Heart right ventricle (tissue), 16 donors: ENCODE measurements at places on chromosomes 4 and X. TPM values are rescaled to one million over a fixed set of nuclear protein-coding genes. Genes with fewer than 3 reads are reported as not detected.

- no peak for DNase-seq
Measured at GRCh38 chrX:9582956-9583355, 118.1 kb downstream of the TBL1X start.

VCX3B gene
- 0.10 TPM for polyA plus RNA-seq

DNA sequence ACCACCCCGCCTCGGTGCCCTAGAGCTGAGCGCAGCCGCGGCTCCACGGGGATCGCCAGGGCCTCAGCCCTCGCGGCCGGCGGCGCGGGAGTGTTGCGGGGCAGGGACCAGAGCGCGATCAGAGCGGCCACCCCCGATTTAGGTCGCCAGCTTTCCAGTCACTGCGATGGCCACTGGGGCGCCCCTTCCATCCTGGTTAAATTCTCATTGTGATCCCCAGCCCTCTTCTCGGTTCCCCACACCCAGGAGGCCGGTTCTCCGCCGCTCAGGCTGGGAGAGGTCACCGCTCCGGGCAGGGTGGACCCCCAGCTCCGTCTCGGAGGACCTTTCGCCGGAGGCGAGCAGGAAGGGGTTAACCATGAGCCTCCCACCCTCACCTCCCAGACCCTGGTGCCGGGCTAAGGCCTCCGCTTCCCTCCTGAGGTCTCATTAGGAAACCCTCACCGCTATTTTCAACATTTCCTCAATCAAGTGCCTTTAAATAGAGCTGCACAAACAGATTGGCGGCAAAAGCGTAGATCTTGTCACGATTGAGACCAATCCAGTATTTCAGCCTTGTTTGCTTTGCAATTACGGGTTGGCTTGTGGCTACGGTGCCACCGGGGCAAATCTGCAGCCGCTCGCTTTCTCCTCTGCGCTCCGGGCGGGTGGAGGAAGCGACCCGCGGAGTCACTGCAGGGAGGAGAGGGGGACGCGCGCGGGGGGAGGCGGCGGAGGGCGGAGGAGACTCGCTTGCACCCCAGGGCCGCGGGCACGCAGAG, 8.3 kb upstream of the HAND2 start:
- DNase-seq = peak; percentile 74

GRCh38 chrX:110287605-110288004, 30.3 kb downstream of the AMMECR1 start:
- DNase-seq = no peak

DNA sequence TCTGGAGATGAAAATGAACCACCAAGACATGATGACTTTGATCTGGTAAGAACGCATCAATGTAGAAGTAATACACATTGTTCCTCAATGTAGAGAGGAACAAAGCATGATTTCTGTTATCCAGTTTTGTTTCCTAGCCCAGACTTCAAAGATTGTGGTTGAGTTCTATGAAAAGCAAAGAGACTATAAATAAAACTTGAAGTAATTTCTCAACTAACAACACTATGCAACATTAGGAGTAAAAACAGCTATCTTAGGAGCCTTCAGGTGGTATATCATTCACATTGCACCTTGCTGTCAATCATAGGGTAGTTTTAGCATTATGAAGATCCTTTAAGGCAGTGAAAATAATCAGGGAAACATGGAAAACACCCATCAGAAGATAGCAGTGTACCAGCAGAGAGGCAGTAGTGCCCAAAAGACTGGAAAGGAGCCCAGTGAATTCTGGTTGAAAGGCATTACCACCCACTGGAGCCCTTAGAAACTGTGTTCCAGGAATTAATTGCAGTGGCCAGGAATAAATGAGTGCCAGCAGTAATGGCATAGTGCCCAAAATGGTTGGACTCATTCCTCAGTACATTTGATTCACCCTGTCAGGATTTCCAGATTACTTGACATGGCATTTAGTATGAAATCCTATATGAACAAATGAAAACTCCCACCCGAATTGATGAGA, 300.7 kb upstream of the CXXC4 start:
- DNase-seq = peak; percentile 42

GRCh38 chrX:40644821-40645358, 2.5 kb downstream of the CXorf38 start:
- peak; percentile 67 for DNase-seq

DNA sequence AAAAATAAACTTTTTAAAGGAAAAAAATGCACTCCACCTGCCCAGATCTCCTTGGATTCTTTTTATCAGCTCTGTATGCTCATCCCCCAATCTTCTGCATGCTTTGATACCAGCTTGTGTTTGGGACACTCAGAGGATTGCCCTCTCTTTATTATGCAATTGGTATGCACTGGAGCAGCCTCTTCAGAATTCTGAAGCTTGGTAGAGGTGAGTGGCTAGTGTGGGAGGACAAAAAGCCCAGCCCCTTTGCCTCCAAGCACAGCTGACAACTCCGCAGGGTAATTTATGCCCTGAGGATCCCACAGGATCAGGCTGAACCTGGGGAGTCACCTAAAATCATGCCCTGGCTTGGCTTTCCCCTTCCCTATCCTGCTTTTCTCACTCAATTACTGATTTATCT, 16.7 kb downstream of the IL21 start:
- DNase-seq = no peak

GRCh38 chr4:169239221-169239905, 31.4 kb downstream of the SH3RF1 start:
- no peak for DNase-seq

GPAT3 gene
- 22.2 TPM for polyA plus RNA-seq

COX7B2 gene
- polyA plus RNA-seq = not detected

CCDC110 gene
- polyA plus RNA-seq = 0.29 TPM

- no peak for DNase-seq
Measured at GRCh38 chr4:112942077-112942476, 107.4 kb upstream of the ANK2 start.

DNA sequence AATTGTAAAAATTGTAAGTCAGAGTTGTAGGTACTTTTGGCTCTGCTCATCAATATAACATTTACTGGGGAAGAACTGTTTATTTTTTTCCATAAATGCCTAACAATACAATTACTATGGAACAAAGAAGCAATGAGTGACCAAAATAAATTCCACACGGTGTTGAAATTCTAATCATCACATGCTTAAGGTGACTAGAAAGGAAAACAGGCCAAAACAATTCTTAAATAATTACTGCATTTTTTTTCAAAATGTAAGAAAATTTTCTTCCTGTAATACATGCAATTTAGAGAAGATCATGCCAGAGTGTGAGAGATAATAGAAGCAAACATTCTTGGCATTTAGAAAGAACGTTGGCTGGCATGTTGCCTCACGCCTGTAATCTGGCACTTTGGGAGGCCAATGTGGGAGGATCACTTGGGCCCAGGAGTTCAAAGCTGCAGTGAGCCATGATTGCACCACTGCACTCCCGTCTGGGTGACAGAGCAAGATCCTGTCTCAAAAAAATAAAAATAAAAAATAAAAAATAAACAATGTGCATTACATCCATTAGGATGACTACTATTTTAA, 22.5 kb downstream of the C4orf46 start:
- no peak for DNase-seq

HSD17B13 gene
- polyA plus RNA-seq = 0.44 TPM

DNA sequence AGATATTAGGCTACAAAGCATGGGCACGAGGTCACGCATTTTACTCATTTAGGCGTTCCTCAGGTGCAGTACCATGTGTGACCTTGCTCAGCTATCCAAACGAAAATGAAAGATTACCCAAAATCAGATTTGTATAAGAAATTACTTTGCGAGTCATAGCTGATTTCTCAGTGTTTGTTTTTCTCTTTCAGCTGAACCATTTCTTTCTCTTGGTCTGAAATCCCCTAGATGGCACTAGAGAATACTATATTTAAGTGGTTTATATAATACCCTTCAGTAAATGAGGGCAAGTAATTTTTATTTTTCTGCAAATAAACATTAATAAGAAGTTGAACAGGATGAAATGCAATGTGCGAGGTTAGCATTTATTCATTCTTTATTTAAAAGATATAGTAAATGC, 496.6 kb downstream of the STIM2 start:
- DNase-seq = no peak

ZCCHC4 gene
- polyA plus RNA-seq = 3.8 TPM

SCML2 gene
- polyA plus RNA-seq = 1.6 TPM

- DNase-seq = no peak
Measured at GRCh38 chrX:25207803-25208475, 192.2 kb upstream of the ARX start.

- DNase-seq = no peak
Measured at GRCh38 chr4:173332021-173332487, 2.1 kb downstream of the HMGB2 start.

NSDHL gene
- 8.6 TPM for polyA plus RNA-seq

- DNase-seq = no peak
Measured at GRCh38 chrX:11480626-11481025, 185.1 kb downstream of the ARHGAP6 start.

DNA sequence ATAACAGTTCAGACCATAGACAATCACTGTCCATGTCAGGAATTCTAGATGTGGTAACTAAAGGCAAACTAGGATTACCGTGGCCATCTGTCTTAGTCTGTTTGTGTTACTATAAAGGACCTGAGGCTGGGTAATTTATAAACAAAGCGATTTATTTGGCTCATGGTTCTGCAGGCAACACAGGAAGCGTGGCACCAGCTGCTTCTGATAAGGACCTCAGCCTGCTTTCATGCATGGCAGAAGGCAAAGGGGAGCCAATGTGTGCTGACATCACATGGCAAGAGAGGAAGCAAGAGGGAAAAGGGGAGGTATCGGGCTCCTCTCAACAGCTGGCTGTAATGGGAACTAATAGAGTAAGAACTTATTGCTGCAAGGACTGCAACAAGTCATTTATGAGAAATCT, 376.7 kb downstream of the GPM6A start:
- DNase-seq = no peak

DNA sequence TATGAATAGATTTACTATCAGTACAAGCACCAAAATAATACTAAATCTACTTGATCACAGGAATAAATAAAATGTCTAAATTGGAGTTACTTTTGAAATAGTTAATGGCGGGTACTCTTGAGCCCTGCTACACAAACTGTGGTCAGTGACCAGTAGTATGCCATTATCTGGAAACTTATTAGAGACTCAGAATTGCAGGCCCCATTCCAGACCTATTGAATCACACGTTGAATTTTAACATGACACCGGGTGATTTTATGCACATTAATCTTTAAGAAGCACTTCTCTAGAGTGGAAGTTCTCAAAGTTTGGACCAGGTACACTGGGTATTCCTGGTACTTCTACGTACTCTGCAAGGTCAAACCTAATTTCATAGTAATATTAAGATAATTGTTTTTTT, 660.0 kb upstream of the POU3F4 start:
- DNase-seq = no peak

ZNF157 gene
- 0.15 TPM for polyA plus RNA-seq

- no peak for DNase-seq
Measured at GRCh38 chr4:22410645-22411247, 105.1 kb downstream of the ADGRA3 start.

DNA sequence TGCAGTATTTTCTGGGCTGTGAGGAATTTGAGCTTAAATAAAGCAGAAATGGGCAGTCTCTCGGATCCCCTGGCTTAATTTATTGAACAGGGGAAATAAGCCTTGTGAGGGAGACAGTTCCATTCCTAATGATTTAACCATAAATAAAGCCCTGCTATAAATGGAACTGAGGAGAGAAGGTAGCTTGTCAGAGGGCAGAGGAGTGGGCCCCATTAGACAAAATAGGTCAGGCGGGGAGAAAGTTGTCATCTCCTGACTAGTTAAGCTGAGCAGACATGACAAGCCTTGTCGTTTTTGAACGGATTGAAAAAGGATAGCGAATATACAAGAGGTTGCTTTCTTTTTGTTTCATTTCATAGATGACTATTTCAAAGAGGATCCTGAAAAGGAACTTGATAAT, 39.3 kb downstream of the SMPX start:
- no peak for DNase-seq

DNA sequence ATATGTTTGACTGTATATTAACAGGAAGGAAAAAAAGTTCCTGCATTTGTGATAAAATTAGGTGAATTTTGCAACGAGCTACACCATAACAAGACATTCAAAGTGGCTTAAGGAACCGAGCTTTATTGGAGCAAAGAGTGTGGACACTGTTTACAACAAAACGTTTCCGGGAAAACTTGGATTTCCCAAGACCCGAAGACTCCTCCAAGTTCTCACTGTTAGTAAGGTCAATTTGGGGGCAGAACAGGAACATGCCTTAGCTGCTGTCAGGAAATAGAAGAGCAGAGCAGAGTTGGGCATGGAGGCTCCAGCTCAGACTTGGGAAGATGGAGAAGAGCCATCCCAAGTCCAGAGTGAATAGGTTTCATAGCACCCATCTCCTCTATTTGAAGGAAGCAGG, 16.5 kb downstream of the ADH6 start:
- no peak for DNase-seq

GRCh38 chrX:17668929-17669328, 68.4 kb upstream of the SCML1 start:
- no peak for DNase-seq

PCDH7 gene
- polyA plus RNA-seq = 12.2 TPM

DNA sequence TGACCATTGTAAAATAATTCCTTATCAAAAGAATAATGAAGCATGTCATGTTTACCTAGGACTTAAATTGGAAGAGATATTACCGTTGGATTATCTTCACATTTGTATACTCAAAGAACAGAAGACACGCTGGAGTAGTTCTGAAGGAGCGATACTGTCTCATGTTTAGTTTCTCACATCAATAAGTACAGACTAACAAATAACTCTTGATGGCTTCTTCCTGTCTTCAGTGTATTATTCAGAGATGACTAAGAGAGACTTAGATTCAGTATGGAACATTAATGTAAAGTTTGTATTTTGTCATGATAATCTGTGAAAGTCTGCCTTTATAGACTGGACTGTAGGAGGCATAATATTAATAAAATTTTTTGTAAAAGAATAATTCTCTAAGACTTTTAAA, 72.7 kb downstream of the SPRY1 start:
- DNase-seq = no peak

DNA sequence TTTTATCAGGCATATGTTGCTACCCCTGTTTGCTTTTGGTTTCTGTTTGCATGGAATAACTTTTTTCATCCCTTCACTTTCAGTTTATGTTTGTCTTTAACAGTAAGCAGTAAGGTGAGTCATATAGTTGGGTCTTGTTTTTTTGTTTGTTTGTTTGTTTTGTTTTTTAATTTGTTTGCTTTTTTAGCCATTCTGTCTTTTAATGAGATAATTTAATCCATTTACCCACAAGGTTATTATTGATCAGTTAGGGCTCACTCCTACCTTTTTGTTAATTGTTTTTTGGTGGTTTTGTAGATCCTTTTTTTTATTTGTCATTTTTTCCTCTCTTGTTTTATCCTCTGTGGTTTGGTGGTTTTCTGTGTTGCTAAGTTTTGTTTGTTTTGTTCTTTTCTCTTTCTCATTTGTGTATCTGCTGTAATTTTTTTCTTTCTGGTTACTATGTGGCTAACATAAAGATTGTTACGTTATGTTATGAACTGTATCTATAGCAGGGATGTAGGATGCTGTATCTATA, 379.5 kb upstream of the MAD2L1 start:
- DNase-seq = no peak

TMEM150C gene
- polyA plus RNA-seq = 19.0 TPM

GRCh38 chr4:185343726-185344581, 51.8 kb downstream of the LRP2BP start:
- no peak for DNase-seq

FRG2 gene
- not detected for polyA plus RNA-seq

GRCh38 chr4:184648313-184649025, 778 bp downstream of the CASP3 start:
- peak; percentile 76 for DNase-seq

PRDM5 gene
- polyA plus RNA-seq = 2.4 TPM

PDGFRA gene
- polyA plus RNA-seq = 8.6 TPM
